CD8-positive, alpha-beta memory T cell (primary cell): ENCODE measurements at places on chromosomes 1 and 21. TPM values are rescaled to one million over a fixed set of nuclear protein-coding genes. Genes with fewer than 3 reads are reported as not detected.

GRCh38 chr1:187566354-187566753 lies 737.6 kb downstream of the PLA2G4A start:
- no peak overlapping the region for H3K27ac ChIP-seq
- no peaks in the 10 kb centered on the region for H3K36me3 ChIP-seq
- no peak overlapping the region for H3K4me3 ChIP-seq
- no peaks in the 10 kb centered on the region for H3K27me3 ChIP-seq
- DNase-seq = no peak
- no peaks in the 10 kb centered on the region for H3K4me1 ChIP-seq

EVA1B gene
- 13.6 TPM for total RNA-seq

RXRG gene
- not detected for total RNA-seq

PLPPR4 gene
- not detected for total RNA-seq

- peaks cover 8% of the 10 kb centered on the region for H3K27me3 ChIP-seq
- no peaks in the 10 kb centered on the region for H3K36me3 ChIP-seq
- H3K4me1 ChIP-seq = peaks cover 15% of the 10 kb centered on the region
- H3K27ac ChIP-seq = no peak overlapping the region
Measured at GRCh38 chr1:30912224-30912623, 3.7 kb upstream of the SDC3 start.

EXO1 gene
- 76.1 TPM for total RNA-seq

DNA sequence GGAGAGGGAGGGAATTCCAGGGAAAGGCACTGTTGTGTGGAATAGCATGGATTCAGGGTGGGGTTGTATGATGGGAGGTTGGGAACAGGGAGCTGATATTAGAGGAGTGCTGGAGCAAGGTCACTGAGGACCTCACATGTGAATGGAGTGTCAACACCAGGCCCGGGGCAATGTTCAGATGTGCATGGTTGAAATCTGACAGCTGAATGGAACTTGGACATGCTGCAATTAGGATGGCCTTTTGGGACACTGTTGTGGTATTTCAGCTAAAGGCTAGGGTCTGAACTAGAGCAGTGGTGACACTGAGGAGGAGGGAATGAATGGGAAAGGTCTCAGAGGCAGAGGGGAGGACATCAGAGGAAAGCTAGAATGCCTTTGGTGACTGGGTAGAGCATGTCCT lies 25.0 kb downstream of the ZSCAN20 start:
- no peaks in the 10 kb centered on the region for H3K4me1 ChIP-seq
- H3K27me3 ChIP-seq = no peaks in the 10 kb centered on the region
- no peak for DNase-seq
- H3K27ac ChIP-seq = no peak overlapping the region
- no peaks in the 10 kb centered on the region for H3K36me3 ChIP-seq

DNA sequence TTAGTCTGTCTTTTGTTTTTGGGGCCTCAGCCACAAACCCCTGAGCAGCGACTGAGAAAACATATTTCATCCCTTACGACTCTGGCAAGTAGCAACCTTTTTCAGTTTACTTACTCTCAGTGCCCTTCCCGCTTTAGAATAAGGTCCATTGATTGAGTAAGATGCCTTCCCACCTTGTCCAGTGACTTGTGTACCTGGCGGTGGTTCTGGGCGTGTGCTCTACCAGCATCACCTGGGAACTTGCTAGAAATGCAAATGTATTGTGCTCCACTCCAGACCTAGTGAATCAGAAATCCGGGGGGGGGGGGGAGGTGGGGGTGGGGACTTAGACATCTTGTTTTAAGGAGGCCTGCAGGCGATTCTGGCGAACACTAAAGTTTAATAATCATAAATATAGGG lies 72.1 kb downstream of the S1PR1 start:
- H3K27me3 ChIP-seq = no peaks in the 10 kb centered on the region
- DNase-seq = no peak
- H3K4me1 ChIP-seq = peaks cover 62% of the 10 kb centered on the region
- H3K27ac ChIP-seq = peak overlapping the region; percentile 32

DNA sequence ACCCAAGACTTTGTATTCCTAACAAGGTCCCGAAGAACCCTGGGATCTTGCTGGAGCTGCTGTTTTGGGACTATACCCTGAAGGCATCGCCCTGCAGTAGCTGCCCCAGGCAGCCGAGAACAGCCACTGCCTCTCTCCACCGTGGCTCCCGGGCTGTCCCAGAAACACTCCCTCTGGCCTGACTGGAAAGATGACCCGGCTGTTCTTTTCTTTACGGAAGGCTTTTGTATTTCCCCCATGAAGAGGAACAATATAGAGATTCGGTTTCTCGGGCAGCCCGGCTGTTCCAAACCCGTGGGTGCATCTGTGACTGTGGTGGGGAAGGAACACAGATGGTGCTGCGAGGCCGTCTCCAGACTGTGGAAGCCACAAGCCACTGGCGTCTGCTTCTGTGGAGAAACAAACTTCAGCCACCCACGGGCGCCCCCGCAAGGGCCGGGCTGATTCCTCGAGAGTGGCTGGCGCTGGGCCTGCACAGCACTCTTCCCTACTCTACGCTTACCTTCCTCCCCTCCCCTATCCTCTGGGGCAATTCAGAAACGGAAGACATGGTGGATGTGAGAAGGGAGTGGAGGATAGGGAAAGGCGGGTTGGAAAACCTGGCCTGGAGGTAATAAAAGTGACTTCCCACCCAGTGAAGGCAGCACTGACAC lies 33.7 kb upstream of the VASH2 start:
- DNase-seq = no peak
